Cortex of kidney (tissue), 1 donor: ENCODE measurements at places on chromosomes 3 and 15.

GRCh38 chr15:56831467-56832005 lies 86.9 kb upstream of the TCF12 start:
- no peak for DNase-seq

DNA sequence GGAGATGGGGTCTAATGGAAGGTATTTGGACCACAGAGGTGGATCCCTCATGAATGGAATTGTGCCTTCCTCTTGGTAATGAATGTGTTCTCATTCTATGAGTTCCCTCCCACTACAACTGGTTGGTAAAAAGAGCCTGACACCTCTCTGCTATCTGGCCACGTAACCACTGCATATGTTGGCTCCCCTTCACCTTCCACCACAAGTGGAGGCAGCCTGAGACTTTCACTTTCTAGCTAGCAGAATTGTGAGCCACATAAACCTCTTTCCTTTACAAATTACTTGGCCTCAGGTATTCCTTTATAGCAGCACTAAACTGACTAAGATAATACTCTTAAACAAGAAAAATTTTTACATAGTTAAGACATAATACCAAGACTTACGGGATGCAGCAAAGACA lies 155.3 kb downstream of the NR1I2 start:
- no peak for DNase-seq

- no peak for DNase-seq
These were observed 119.2 kb upstream of the THBS1 start for GRCh38 chr15:39461536-39462130.

DNA sequence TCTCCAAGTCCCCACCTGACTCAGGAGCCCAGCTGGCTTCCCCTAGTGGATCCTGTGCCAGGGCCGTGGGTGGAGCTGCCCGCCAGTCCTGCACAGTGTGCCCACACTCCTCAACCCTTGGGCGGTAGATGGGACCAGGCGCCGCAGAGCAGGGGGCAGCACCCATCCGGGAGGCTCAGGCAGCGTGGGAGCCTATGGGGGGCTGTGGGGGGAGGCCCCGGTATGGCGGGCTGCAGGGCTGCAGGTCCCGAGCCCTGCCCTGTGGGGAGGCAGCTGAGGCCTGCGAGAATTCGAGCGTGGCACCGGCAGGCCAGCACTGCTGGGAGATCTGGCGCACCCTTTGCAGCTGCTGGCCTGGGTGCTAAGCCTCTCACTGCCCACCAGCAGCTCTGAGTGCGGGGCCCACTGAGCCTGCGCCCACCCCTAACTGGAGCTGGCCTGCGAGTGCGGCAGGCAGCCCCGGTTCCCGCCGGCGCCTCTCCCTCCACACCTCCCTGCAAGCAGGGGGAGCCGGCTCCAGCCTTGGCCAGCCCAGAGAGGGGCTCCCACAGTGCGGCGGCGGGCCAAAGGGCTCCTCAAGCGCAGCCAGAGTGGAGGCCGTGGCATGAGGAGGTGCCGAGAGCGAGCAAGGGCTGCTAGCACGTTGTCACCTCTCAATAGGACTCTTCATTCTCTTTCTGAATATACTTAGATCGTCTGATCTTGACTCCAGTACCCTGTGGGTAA lies 64.0 kb downstream of the TMEM212 start:
- DNase-seq, result no peak

DNA sequence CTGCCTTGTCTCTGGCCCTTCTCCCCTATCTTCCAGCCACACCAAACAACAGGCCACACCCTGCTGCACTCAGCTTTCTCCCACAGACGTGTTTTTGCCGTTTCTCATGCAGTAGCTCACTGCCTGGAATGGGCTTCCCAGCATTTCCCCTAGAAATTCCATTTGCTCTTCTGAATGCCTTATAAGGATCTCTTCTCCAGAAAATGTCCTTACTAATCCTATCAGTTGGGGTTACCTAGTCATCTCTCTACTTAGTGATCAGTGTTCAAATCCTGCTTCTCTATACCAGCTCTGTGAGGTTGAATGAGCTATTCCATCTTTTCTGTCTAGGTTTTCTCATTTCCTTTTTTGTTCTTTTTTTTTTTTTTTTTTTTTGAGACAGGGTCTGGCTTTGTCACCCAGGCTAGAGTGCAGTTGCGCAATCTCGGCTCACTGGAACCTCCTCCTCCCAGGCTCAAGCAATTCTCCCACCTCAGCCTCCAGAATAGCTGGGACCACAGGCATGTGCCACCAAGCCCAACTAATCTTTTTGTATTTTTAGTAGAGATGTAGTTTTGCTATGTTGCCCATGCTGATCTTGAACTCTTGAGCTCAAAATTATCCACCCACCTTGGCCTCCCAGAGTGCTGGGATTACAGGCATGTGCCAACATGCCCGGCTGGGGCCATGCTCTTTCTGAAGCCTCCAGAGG lies 98.2 kb upstream of the CHD2 start:
- DNase-seq, result no peak

- DNase-seq, result no peak
These were observed 56.0 kb upstream of the FAM3D start for GRCh38 chr3:58722561-58722960.

GRCh38 chr3:120682095-120682681 lies at the start of gene HGD:
TSS of gene HGD (minus strand) at chr3:120682239. CDS start at chr3:120682111, 128 bp downstream.
- DNase-seq, result no peak

DNA sequence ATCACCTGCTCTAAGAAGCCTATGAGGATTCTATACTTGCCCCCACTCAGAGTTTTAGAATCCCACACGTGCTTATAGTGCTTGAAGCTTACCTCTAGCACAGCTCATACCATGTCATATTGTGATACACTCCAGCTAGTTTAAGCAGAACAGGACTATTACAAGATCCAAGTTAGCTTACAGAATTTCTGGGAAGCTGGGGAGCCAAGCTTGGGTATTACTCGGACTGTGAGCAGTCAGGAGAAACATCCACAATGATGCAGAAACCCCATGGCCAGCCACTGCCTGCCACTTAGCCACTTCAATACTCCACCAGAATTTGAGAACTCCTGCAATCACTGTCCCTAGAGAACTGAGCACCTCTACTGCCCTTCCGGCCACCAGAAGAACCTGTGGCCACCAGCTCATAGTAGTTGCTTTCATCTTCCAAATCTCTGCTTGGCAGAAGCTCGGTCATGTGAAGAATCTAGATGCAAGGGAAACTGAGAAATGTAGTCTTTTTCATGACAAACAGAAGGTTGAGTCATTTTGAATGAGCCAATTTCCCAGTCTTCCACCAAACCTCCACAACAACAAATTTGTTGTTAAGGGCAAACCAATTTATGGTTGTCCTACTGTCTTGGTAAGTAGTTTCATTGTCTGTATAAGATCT lies 27.7 kb upstream of the SSR3 start:
- DNase-seq, result no peak

DNA sequence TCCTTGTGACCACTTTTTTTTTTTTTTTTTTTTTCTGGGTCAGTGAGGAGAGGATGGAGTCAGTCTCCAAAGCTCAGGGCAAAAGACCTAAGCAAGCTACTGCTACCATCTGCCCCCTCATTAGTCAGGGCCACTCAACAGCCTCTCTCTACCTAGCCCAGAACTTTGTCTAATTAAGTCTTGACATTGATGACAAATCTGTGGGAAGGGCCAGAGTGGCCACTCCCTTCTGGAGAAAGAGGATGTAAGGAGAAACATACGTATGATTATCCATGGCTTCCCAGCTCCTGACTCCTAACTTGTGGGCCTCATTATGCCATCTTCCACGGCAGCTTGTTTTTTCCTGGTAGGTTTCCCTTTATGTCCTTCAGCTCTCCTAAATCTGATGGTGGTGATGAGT lies 37.9 kb downstream of the NR1I2 start:
- no peak for DNase-seq

- no peak for DNase-seq
These were observed 118.6 kb downstream of the ANO10 start for GRCh38 chr3:43503067-43503728.

DNA sequence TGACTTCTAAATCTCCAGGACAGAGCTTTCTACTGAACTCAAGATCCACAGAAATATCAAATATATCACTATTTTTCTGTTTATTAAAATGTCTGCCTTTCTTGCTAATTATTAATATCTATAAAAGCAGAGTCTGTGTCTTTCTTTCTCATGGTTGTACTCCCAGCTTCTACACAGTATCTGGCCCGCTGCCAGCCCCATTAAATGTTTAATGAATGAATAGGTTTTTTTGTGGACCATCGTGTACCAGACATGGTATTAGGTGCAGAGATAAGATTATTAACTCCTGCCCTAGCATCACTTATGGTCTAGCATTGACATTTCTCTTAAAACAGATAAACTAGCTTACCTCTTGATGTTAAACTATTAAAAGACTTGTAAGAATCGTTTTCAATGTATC lies 111.4 kb upstream of the RBMS3 start:
- no peak for DNase-seq

DNA sequence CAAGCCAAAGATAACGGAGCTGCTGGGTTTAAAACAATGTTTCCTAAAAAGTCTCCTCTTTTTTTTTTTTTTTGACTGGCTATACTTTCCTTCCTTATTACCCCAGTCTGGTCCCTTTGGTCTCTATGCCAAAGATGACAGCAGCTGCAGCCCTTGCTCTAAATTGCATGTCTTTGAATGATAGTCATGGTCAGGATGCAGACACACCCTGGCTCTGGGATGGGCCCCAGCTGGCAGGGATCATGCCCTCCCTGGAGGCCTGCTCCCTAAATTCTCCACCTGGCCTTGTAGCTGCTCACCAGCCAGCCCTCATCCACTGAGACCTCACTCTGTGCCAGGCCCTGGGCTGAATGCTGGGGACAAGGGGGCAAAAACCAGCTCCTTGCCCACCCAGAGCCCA lies 95.8 kb downstream of the MESD start:
- DNase-seq, result no peak

DNA sequence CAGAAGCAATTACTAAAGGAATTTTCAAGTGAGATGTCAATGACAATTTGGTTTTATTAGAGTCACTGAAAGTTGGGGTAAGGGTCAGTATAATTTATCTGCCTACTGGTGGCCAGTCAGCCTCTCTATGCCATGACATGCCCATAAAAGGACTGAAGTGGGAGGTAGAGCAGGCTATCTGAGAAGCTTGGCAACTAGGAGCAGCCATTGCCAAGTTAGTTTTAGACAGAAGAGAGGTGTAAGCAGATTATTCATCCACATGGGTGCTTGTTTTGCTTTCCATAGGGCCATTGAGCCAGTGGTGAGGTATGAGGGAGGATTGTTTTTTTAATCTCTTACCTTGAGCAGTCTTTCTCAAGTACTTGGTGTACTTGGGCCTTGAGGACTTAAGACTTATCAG lies 8.1 kb upstream of the RBP1 start:
- no peak for DNase-seq

- DNase-seq, result no peak
These were observed 4.9 kb downstream of the CHAC1 start for GRCh38 chr15:40958146-40958545.

- DNase-seq, result no peak
These were observed 74.9 kb downstream of the OSBPL10 start for GRCh38 chr3:31906182-31906581.

GRCh38 chr3:159711560-159712333 lies 276.9 kb upstream of the IL12A start:
- no peak for DNase-seq

- no peak for DNase-seq
These were observed 62.4 kb downstream of the LEKR1 start for GRCh38 chr3:156888576-156888975.

DNA sequence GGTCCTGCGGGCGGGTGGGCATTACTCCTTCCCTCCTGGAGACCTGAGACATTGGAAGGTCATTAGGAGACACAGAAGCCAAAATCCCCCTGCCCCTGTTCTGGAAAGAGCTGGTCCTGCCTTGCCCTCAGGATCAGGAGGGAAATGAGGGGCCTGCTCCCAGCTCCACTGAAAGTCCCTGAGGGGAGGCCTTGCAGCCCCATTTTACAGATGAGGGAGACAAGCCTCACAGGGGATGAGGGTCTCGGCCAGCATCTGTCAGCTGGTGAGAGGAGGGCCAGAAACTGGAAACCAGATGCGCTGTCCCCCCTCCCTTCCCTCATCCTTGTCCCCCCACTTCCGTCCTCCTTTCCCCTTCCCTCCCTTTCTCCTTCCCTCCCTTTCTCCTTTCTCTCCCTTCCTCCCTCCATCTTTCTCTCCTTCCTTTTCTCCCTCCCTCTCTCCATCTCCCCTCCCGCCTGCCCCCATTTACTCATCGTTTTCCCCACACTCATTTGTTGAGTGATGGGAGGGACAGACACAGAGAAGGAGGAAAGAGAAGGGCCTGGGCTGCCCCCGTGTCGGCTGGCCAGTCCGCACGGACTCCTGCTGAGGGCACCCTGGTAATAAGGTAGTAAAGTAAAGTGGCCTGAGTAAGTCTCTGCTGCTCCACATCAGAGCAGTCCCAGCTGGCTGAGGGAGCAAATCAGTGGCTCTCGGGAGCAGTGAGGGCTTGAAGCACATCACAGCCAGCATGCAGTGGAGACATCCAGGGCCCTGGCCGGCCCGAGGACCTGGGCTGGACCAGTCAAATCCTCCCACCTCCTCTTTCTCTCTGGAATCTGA lies 112.4 kb upstream of the ALDH1A3 start:
- DNase-seq, result no peak

GRCh38 chr15:90159213-90159612 lies 41.9 kb upstream of the SEMA4B start:
- no peak for DNase-seq
